ENCODE measurements at places on chromosomes 2 and 18.

DNA sequence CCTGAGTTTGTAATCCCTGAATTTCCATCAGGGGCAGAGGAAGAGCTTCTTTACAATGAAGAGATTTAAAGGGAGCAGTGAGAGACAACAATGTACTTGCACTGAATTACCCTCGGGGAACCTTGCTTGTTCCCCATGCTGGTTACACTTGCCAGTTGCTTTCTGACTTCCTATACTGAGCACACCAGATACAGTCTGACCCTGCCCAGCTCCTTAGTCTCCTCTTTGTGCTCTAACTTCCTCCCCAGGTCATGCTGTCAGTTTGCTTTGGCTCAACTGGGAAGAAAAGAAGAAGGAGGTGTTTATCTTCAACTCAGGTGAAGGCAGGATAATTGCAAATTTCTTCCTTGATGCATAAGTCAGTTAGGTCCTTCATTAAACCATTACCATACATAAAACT is 658.4 kb downstream of the NYAP2 start:
- no peaks in the 10 kb centered on the region for H3K27me3 ChIP-seq
- H3K4me3 ChIP-seq: no peak overlapping the region
- no peak overlapping the region for H3K27ac ChIP-seq
- H3K36me3 ChIP-seq: no peaks in the 10 kb centered on the region

- DNase-seq: no peak
- no peaks in the 10 kb centered on the region for H3K4me1 ChIP-seq
- no peaks in the 10 kb centered on the region for H3K27me3 ChIP-seq
- H3K4me3 ChIP-seq: no peak overlapping the region
- no peak overlapping the region for H3K27ac ChIP-seq
- H3K36me3 ChIP-seq: no peaks in the 10 kb centered on the region
These were observed 211.9 kb downstream of the RBM43 start for GRCh38 chr2:151049746-151050145.

- H3K4me3 ChIP-seq: no peak overlapping the region
- H3K4me1 ChIP-seq: no peaks in the 10 kb centered on the region
- no peak for DNase-seq
- H3K27me3 ChIP-seq: no peaks in the 10 kb centered on the region
- no peak overlapping the region for H3K27ac ChIP-seq
These were observed 32.1 kb downstream of the MRPL44 start for GRCh38 chr2:223989206-223989855.

DNA sequence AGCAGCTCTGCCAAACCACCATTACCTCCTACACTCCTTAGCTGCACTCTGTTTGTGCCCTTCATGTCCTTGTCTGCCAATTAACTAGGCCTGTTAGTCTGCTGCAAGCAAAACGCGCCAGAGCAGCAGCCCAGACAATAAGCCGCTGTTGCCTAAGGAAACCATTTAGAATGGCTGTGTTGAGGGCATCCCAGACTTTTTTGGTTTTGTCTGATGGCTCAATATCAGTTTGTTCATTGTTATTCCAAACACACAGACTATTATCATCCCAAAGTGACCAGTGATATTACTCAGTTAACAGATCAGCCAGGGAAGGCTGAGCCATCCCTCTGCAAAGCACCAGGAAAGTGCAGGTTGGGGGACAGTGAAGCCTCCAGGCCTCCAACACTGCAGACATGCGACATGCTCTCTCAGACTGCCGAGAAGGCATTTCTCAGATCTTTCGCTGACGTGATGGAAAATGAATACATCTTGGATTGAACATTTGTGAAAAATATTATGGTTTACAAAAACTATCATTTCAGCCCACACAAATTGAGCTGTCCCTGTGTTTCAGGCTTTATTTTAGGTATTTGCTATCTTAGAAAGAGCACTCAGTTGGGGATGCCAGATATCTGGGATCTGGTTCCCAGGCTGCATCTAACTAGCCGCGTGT is 182.0 kb upstream of the HNRNPA3 start:
- no peaks in the 10 kb centered on the region for H3K27me3 ChIP-seq
- no peaks in the 10 kb centered on the region for H3K36me3 ChIP-seq
- no peak for DNase-seq
- H3K4me3 ChIP-seq: no peak overlapping the region

- H3K27me3 ChIP-seq: no peaks in the 10 kb centered on the region
- DNase-seq: no peak
- no peaks in the 10 kb centered on the region for H3K36me3 ChIP-seq
- H3K27ac ChIP-seq: no peak overlapping the region
- H3K4me1 ChIP-seq: no peaks in the 10 kb centered on the region
- H3K4me3 ChIP-seq: no peak overlapping the region
These were observed 153.5 kb upstream of the CAVIN2 start for GRCh38 chr2:192000196-192000980.

- H3K4me1 ChIP-seq: no peaks in the 10 kb centered on the region
- H3K36me3 ChIP-seq: peaks cover 27% of the 10 kb centered on the region
- no peak overlapping the region for H3K27ac ChIP-seq
These were observed 71.6 kb downstream of the C2orf74 start for GRCh38 chr2:61233581-61233980.

GRCh38 chr2:157181234-157181633 is 76.3 kb upstream of the GALNT5 start:
- DNase-seq: no peak
- no peaks in the 10 kb centered on the region for H3K27me3 ChIP-seq
- H3K4me1 ChIP-seq: no peaks in the 10 kb centered on the region
- H3K27ac ChIP-seq: peak overlapping the region; percentile 37
- H3K4me3 ChIP-seq: no peak overlapping the region
- H3K36me3 ChIP-seq: no peaks in the 10 kb centered on the region

GRCh38 chr2:177445200-177445599 is 52.6 kb downstream of the AGPS start:
- no peak for DNase-seq
- H3K4me1 ChIP-seq: no peaks in the 10 kb centered on the region
- H3K36me3 ChIP-seq: peaks cover 64% of the 10 kb centered on the region
- H3K27ac ChIP-seq: no peak overlapping the region
- H3K27me3 ChIP-seq: no peaks in the 10 kb centered on the region

- H3K4me3 ChIP-seq: no peak overlapping the region
- no peak overlapping the region for H3K27ac ChIP-seq
- DNase-seq: no peak
- no peaks in the 10 kb centered on the region for H3K4me1 ChIP-seq
- H3K36me3 ChIP-seq: no peaks in the 10 kb centered on the region
These were observed 46.0 kb downstream of the NPAS2 start for GRCh38 chr2:100865816-100866460.

DNA sequence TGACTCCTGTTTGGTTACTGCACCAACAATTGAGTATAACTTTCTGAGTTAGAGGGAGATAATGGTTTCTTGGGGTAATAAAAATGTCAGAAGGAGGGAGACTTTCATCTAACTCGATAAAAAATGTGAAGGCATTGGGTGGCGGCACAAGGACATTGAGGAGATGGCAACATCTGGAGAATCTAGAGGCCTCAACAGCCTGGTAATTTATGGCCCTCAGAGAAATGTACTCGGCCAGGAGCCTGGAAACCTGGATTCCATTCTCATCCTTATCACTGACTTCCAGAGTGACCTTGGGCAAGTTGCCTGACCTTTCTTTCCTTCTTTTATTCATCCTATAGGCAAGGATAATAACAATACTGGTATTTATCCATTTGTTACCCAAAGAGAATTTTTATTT is 173.5 kb upstream of the MEX3C start:
- DNase-seq: no peak
- H3K36me3 ChIP-seq: no peaks in the 10 kb centered on the region
- H3K4me3 ChIP-seq: no peak overlapping the region
- H3K27me3 ChIP-seq: no peaks in the 10 kb centered on the region

DNA sequence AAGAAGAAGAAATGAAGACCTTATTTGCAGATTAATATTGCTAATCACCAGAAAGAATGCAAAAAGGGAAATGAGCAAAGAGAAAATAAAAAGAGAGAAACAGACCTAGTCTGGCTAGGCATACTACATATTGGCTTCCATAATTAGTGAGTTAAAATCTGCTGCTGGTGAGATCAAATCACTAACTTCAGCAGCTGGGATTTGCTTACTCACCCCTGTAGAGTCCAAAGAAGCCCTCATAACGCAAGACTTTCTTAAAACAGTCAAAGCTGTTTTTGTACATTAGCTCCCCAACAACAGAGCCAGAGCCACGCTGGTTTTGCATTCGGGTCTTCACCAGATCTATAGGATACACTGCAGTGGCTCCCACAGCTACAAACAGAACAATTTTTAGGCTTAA is 80.9 kb downstream of the SLC25A12 start:
- H3K27me3 ChIP-seq: no peaks in the 10 kb centered on the region
- no peak for DNase-seq
- no peak overlapping the region for H3K27ac ChIP-seq
- no peaks in the 10 kb centered on the region for H3K4me1 ChIP-seq

DNA sequence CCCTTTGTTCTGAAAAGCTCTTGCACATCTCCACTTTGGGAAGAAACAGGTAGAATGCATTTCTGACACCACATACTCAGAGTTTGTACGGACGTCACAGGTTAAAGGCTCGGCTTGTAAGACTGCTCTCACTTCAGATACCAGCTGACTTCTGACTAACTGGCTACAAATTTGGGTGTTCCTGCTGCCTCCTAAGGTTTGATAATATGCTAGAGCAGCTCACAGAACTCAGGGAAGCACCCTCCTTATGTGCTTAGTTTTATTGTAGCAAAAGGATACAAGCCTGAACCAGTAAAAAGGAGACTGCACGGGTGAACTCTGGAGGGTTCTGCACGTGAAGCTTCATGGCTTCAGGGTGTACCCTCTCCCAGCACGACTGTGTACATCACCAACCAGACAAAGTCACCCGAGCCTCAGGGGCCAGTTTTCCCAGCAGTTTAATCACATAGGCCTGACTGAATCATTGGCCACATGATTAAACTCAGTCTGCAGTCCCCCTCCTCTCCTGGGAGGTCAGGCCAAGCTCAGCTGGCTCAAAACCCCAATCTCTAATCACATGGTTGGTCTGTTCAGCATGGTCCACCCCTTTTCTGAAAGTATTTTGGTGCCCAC is 749.5 kb upstream of the RAB6C start:
- H3K4me3 ChIP-seq: no peak overlapping the region
- H3K4me1 ChIP-seq: no peaks in the 10 kb centered on the region
- H3K27me3 ChIP-seq: no peaks in the 10 kb centered on the region
- H3K27ac ChIP-seq: no peak overlapping the region
- DNase-seq: no peak
- no peaks in the 10 kb centered on the region for H3K36me3 ChIP-seq

DNA sequence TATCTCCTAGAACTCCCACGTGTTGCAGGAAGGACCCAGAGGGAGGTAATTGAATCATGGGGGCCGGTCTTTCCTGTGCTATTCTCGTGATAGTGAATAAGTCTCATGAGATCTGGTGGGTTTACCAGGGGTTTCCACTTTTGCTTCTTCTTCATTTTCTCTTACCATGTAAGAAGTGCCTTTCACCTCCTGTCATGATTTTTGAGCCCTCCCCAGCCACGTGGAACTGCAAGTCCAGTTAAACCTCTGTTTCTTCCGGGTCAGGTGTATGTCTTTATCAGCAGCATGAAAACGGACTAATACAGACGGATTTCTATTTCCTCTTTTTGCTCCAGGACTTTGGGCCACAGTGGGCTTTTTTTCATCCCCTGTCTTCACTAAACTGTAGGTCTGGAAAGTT is 88.3 kb upstream of the KCNE4 start:
- H3K36me3 ChIP-seq: no peaks in the 10 kb centered on the region
- H3K27me3 ChIP-seq: no peaks in the 10 kb centered on the region
- no peak for DNase-seq
- H3K27ac ChIP-seq: no peak overlapping the region

DNA sequence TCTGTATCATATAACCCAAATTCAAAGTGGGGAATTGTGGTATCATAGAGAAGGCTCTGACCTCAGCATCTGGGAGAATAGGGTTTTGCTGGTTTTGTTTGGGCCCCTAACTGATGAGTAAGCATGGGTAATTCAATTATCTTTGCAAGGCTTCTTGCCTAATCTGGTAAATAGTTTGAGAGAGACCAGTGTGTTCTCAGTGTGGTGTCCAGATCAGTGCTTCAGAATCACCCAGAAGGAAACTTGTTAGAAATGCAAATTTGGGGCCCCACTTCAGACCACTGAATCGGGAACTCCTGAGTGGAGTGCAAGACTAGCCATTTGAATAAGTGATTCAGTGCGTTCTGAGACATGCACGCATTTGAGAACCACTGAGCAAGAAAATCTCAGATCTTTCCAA is 282.7 kb downstream of the EPHA4 start:
- no peak for DNase-seq
- no peaks in the 10 kb centered on the region for H3K36me3 ChIP-seq
- H3K4me3 ChIP-seq: no peak overlapping the region
- no peak overlapping the region for H3K27ac ChIP-seq
- no peaks in the 10 kb centered on the region for H3K27me3 ChIP-seq

- H3K27me3 ChIP-seq: no peaks in the 10 kb centered on the region
- no peaks in the 10 kb centered on the region for H3K4me1 ChIP-seq
- no peaks in the 10 kb centered on the region for H3K36me3 ChIP-seq
- DNase-seq: no peak
- H3K4me3 ChIP-seq: no peak overlapping the region
- H3K27ac ChIP-seq: no peak overlapping the region
These were observed 43.6 kb downstream of the EFEMP1 start for GRCh38 chr2:55879976-55880375.

DNA sequence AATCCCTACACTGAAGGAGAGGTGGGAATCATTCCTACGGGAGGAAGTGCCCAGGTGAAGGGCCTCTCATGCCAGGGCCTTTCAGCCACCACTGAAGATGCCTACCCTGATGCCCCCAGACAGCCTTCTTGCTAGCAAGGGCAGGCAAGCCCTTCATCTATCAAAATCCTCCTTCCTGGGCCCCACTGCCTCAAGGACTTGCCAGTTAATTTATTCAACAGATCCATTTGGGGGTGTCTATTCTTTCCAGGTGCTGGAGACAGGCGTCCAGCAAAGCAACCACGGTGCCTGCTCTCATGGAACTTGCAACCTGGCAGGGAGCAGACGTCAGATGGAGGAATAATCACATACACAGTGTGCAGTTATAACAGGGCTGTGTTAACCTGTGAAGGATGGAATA is 95.5 kb downstream of the GYPC start:
- no peaks in the 10 kb centered on the region for H3K27me3 ChIP-seq
- DNase-seq: no peak
- no peaks in the 10 kb centered on the region for H3K4me1 ChIP-seq
- H3K27ac ChIP-seq: no peak overlapping the region
- H3K4me3 ChIP-seq: no peak overlapping the region

DNA sequence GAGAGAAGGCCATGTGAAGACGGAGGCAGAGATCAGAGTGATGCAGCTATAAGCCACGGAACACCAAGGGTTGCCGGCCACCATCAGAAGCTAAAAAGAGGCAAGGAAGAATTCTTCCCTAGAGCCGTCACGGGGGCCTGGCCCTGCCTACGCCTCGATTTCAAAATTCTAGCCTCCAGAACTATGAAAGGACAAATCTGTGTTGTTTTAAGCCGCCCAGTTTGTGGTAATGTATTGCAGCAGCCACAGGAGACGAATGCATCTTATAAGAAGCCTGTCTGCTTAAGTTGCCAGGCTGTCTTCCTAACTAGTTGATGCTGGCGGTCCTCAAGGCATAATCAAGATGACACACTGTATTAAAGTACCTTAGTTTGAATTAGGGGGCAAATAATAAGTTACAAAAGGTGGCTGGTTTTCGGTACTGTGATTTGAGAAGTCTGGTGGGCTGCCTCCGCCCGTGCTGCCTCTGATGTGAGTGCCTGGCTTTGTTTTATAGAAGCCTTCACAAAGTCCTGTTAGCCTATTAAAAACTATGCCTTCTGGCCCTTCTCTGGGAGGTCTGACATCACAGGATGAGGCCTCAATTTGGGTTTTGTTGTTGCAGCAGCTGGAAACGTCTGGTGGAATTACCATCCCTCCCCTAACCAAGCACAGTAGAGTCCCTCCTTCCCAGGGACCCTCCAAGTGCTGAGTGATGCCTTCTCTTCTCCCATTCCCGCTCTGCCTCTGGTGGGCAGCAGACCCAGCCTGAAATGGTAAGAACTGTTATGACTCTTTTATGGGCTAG is 53.6 kb downstream of the SRD5A2 start:
- no peak overlapping the region for H3K27ac ChIP-seq
- DNase-seq: no peak
- H3K4me3 ChIP-seq: no peak overlapping the region
- no peaks in the 10 kb centered on the region for H3K27me3 ChIP-seq
- no peaks in the 10 kb centered on the region for H3K36me3 ChIP-seq
- H3K4me1 ChIP-seq: no peaks in the 10 kb centered on the region

Measured in tibial nerve (tissue), 4 donors.